Ecto neural progenitor cell (in vitro differentiated cells): ENCODE measurements at places on chromosomes 13 and 19.

DNA sequence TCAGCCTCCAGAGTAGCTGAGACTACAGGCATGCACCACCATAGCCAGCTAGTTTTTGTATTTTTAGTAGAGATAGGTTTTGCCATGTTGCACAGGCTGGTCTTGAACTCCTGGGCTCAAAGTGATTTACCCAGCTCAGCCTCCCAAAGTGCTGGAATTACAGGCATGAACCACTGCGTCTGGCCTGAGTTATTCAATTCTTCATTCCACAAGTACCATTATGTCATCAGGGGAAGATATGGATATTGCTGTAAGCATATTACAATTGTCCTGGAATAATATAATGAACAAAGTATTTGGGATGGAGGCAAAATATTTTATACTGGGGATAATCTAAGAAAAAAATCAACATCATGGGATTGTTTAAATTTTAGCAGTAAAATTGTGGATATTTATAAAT, 646.0 kb upstream of the SLITRK6 start:
- no peak for DNase-seq

GRCh38 chr19:33300009-33300893, 2.1 kb downstream of the CEBPA start:
- DNase-seq: peak; percentile 48

DNA sequence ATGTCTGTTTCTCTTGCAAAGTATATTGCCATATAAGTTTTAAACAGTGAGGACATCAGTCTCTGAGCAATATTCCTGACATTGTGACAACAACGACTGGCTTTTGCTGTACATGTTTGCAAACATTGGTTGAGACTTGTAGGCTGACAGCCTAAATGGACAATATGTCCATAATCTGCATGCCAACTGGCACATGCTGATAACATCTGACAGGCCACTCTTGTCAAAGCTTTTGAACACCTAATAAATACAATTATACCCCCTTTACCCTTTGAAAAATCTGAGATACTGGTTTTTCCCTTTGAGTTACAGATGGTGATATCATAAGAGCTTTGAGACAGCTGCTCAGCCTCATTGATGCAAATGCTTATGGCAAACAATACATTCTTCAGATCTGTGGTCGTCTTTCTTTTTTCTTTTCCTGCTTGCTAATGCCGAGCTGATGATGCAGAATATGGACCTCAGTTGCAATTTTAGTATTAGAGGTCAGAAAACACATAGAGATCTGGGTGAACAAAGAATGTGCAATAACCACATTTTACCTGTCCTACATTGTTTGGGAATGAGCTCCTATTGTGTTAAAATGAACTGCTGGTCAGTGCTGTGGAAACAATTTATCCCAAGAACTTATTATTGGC, 114.9 kb downstream of the RFC3 start:
- DNase-seq: no peak

- no peak for DNase-seq
These were observed 478.4 kb downstream of the PCDH9 start for GRCh38 chr13:66751691-66752090.

GRCh38 chr19:49503582-49503962, 7.3 kb downstream of the RPS11 start:
- no peak for DNase-seq

GRCh38 chr19:45172173-45172572, 5.9 kb downstream of the TRAPPC6A start:
- DNase-seq: no peak

DNA sequence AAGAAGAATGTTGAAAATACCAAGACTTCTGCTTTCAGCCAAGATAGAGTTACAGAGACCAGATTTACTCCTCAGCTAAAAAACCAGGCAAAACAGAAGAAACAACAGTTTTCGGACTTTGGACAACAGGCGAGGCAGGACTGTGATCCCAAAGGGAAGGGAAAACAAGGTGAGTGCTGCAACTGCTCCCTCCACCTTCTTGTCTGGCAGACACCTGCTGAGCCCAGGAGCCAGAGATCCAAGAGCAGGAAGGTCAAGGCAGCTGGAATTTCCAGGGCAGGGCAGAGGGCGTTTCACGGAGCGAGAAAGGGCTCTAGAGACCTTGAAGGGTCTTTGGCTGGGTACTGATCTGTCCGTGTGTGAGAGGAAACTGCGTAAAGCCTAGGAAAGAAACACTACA, 32.9 kb upstream of the SLC7A9 start:
- no peak for DNase-seq

DNA sequence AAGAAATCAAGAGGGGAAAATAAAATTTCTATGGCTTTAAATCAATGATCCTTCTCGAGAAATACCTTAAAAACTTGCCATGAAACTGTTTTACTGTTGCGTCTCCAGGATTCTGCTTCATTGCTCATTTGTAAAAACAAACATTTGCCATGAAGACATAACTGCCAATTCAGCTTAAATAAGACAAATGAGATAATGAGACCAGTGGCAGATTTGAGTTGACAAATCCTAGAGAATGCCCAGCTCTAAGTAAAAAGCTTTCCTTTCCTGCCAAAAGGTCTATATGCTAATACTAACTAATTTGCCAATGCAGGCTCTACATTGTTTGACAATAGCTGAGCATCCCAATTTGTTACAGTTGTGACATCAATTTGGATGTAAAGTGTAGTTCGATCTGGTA, 400.5 kb upstream of the PCDH9 start:
- no peak for DNase-seq

- DNase-seq: no peak
These were observed 9.3 kb downstream of the C13orf42 start for GRCh38 chr13:51101636-51102235.

DNA sequence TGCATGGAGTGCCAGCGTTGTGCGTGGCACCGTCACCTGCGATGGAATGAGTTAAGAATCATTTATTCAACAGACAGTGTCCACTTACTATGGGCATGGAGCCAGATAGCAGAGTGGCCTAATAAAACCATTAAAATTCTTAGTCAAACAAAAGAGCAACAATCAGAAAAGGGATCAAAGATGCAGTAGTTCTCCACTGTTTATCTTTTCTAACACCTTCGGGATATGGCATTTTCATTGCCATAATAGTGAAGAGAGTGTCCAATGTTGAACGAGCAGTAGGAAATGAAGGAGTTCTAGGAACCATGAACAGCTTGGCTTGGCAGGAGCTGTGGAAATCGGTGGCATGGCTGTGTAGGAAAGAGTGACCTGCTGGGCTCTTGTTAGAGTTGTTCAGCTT, 2.0 kb downstream of the TNFSF11 start:
- DNase-seq: no peak

DNA sequence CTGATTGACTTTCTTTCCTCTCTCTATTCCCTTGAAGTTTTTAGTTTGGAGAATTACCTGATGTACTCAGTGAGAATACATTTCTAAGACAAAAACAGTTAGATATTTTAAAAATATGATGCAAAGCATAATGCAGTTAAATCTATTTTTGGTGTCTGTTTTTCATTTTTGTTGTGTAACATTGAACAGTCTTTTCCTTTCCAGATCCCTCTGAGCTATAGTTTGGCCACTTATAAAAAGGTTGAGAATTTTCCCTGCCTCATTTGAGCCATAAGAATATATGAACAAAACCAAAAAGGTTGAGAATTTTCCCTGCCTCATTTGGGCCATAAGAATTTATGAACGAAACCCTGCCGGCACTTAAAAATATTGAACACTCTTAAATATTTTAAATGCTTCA, 57.0 kb upstream of the IPO5 start:
- DNase-seq: no peak

DNA sequence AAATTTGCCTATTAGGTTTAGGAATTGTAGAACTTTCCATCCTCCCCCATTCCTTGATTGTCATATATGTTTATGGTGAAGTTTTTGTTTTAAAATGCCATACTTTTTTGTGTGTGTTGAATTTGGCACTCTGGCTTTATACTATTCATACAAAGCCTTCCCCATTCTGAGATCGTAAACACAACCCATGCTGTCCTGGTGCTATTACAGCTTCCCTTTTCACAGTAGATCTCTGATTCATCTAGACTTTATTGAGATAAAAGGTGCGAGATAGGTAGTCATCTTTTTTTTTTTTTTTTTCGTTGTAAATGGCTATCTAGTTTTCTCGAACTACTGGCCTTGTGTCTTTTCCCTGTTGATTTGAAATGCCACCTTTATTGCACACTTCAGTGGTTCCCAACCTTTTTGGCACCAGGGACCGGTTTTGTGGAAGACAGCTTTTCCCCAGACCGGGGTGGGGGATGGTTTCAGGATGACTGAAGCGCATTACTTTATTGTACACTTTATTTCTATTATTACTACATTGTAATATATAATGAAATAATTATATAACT, 94.6 kb downstream of the LRCH1 start:
- no peak for DNase-seq

GRCh38 chr13:33090755-33091414, 74.7 kb downstream of the KL start:
- DNase-seq: no peak

DNA sequence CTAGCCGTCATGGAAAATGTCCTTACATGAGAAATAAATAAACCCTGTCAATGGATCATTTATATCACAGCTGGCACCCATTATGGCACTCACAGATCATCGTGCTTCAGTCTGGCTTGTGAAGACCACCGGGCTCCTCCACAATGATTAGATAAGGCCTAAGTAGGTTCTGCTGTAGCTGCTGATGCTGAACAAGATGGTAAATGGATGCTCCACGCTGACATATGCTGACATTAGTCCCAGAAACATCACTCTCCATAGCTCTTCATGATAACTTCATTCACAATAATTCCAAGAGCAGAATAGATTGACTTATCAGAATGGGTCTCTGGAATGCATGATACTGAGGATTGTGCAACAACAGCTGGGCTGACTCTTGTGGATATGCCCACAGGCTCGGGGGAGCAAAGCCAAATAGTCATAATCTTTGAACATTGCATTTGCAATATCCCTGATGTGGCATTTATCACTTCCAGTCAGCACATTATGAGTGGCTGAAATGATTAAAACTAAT, 63.8 kb upstream of the RXFP2 start:
- DNase-seq: no peak

GRCh38 chr19:8127311-8127710, 22.1 kb downstream of the FBN3 start:
- DNase-seq: no peak

GRCh38 chr13:112781881-112782361, 92.1 kb downstream of the ATP11A start:
- DNase-seq: no peak

GRCh38 chr19:58279042-58279924, 528 bp downstream of the ZNF8 start:
- no peak for DNase-seq

DNA sequence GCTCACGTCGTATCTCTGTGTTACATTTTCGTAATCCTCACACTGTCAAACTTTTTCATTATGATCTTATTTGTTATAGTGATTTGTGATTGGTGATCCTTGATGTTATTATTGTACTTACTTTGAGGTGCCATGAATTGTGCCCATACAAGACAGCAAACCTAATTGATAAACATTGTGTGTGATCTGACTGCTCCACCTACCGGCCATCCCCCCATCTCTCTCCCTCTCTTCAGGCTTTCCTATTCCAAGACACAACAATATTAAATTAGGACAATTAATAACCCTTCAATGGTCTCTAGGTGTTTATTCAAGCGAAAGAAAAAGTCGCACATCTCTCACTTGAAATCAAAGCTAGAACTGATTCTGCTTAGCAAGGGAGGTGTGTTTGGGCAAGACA, 349.3 kb downstream of the RBM26 start:
- no peak for DNase-seq

DNA sequence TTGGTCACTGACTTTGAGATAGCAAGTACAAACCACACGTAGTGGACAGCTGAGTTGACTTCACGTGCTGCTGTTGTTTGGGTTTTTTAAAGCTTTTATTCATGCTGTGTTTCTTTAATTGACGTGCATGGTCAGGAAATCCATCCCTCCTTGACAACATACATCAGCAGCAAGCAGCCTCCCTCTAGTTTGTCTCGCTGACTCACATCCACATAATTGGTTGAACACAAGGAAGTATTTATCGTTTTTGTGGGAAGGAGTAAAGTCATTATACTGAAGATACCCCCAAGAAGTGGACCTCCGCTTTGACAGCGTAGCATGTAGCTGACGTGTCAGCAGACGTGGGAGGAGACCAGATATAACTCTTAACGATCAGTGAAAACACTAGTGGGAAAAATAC, 355.8 kb downstream of the MYO16 start:
- no peak for DNase-seq

DNA sequence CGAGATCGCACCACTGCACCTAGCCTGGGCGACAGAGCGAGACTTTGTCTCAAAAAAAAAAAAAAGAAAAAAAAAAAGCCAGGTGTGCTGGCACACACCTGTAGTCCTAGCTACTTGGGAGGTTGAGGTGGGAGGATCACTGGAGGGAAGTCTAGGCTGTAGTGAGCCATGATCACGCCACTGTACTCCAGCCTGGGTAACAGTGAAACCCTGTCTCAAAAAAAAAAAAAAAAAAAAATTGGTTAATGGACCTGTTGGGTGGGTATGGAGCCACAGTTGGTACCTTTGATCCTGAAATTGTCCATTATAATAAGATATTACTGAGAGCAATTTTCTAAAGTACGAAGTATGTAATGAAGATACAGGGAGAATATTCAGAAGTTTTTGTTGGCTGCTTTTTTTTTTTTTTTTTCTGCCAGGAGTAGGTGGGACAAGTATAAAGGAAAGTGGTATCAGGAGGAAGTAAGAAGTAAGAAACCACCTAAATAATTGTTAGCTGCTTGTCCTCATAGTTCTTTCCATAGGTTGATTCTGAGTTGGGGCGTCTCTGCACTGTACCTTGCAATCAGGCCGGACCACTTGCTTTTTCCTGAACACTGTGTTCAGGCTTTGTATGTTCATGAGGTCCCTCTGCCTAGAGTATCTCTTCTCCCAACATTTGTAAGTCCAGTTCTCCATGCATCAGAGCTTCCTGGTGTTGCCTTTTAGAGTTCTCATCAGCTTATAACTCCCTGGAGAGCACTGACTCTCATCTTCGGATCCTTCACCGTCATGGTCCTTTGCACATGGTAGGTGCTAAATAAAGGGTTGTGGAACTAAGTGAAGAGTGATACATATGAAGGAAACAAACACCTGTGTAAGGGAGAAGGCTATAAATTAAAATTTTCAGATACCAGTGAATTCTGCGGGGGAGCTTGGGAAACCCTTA, 31.7 kb downstream of the ARHGAP35 start:
- no peak for DNase-seq

- DNase-seq: no peak
These were observed 218.0 kb upstream of the SERP2 start for GRCh38 chr13:44155422-44156293.

DNA sequence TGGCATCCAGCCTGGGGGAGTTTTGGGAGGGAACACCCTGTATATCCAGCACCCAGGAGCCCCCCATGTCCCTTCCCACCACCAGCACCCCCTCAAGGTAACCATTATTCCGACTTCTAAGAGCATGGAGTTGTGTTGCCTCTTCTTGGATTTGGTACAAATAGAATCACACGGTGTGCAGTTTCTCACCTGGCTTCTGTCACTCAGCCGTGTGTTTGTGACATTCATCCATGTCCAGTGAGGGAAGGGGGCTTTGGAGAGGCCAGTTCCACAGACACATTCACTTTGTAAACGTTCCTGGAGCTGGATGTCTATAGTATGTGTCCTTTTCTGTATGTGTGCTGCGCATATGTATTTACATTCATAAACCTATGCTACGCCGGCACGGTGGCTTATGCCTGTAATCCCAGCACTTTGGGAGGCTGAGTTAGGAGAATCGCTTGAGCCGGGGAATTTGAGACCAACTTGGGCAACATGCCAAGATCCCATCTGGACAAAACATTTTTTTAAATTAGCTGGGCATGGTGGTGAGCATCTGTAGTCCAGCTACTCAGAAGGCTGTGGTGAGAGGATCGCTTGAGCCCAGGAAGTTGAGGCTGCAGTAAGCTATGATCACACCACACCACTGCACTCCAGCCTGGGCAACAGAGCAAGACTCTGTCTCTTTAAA, 36.6 kb downstream of the MYH14 start:
- no peak for DNase-seq

- peak; percentile 91 for DNase-seq
These were observed 94.9 kb upstream of the MCF2L start for GRCh38 chr13:112873851-112874750.
